ENCODE measurements at places on chromosomes 5 and 9.

- DNase-seq: no peak
Measured at GRCh38 chr5:172777881-172778814, 7.2 kb upstream of the DUSP1 start.

GRCh38 chr9:138038244-138038671, 160.7 kb downstream of the CACNA1B start:
- no peak for DNase-seq

GRCh38 chr9:123997665-123998277, 13.8 kb upstream of the LHX2 start:
- peak; percentile 13 for DNase-seq

DNA sequence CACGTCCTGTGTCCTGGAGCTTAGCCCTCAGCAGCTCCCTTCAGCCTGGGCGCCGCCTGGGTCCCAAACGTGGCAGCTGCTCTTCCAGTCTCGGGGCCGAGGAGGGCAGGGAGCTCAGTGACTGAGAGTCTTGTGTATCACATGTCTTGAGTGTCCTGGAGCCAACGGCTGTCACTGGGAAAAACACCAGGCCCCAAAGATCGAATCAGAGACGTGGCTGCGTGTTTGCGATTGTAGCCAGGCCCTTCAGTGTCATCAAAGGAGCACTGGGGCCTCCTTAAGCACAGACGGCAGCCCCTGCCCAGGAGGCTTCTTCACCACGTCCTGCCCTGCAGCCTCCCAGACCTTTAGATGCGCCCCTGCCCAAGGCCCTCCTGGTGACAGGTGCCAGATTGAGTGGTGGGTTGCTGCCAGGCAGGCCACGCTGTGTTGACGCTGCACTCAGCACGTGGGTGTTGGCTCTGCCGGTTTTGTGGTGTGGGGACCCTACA, 5.7 kb upstream of the EXOC3 start:
- DNase-seq: no peak

GRCh38 chr9:88826181-88826580, 165.1 kb upstream of the S1PR3 start:
- DNase-seq: no peak

- DNase-seq: no peak
Measured at GRCh38 chr5:138666226-138666742, 86.9 kb upstream of the CTNNA1 start.

DNA sequence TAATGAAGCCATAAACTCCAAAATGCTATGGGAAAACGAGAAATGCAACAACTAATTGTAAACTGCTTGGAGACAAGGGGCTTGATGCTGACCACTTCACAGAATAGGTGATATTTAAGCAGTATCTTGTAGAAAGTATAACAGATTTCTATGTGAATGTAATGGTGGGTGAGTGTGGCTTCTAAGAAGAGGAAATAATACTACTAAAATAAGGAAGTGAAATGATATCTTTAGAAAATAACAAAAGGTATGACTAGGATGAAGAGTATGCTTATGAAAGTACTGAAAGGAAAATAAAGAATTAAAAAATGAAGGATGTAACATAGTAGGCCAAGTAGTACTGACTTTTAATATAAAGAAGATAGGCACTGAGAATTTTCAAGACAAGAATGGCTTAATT, 94.2 kb downstream of the AGTPBP1 start:
- no peak for DNase-seq

GRCh38 chr9:93261735-93262523, 78.0 kb downstream of the WNK2 start:
- no peak for DNase-seq

GRCh38 chr9:93593144-93593658, 16.8 kb downstream of the PHF2 start:
- DNase-seq: no peak

GRCh38 chr5:110957934-110958333, 113.6 kb upstream of the TSLP start:
- DNase-seq: no peak

DNA sequence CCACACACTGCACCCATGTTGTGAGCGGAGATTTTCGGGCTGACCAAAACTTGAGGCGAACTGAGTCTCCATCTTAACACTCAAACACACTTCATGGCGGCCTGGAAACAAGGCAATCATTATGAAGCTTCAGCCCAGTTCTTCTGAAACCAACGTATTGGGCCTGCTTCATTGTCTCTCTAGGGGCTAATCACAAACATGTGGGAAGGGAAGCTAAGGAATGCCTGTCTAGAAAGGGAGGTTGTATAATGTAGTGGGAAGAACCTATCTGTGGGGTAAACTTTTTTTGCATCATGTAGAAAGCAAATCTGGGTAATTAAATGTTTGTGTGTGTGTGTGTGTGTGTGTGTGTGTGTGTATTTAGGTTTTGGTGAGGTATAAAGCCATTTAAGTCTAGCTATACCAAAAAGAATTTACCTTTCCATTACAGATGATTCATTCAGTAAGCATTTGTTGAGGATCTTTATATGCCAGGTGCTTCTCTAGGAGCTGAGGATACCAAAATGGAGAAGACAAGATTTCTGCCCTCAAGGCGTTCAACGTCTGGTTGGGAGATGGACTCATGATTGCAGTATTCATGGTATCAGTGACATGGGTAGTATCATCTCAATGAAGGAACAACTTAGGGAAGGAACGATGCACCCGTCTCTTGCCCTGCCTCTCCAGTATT, 29.4 kb downstream of the SLC1A3 start:
- DNase-seq: no peak
